Heart left ventricle (tissue), 16 donors: ENCODE measurements at places on chromosomes 6 and 20. TPM values are rescaled to one million over a fixed set of nuclear protein-coding genes. Genes with fewer than 3 reads are reported as not detected.

- no peak overlapping the region for H3K4me3 ChIP-seq
- DNase-seq = peak; percentile 52
- no peaks in the 10 kb centered on the region for H3K36me3 ChIP-seq
- no peaks in the 10 kb centered on the region for H3K27me3 ChIP-seq
Measured at GRCh38 chr6:168088161-168089053, 9.4 kb upstream of the FRMD1 start.

DNA sequence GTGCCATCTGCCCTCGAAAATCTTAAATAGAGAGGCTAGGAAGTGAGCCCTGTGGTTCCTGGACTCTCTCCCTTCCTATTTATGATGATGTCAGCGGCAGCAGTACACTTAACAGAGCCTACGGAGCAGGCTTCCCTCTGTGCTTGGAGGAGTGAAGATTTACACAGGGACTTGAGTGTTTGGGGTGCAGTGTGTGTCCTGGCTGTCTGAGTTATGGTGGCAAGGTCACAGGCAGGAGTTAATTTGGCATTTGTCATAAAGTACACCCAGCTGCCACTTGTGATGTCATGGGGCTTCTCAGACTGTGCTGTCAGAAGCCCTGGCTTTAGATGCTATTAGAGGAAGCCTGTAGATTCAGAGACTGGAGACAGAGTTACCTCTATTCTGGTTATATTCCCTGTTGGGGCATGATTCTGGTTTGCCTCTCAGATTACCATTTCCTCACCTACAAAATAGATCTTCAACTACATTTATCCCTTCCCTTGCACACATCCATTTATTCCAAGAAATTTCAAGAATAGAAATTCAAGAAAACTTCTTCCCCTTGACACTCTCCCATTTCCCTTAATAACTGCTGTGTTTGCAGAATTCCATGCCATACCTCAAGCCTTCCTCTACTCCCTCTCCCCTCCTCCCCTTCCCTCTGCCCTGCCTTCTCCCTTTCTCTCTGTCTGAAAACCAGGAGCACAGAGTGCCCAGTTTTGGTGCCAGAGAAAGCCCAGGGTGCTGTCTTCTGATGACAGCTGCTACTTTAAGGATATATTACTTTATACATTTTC lies 72.1 kb downstream of the SLC24A3 start:
- H3K4me3 ChIP-seq = no peak overlapping the region
- H3K27me3 ChIP-seq = no peaks in the 10 kb centered on the region
- no peak for DNase-seq
- no peak overlapping the region for H3K27ac ChIP-seq
- no peaks in the 10 kb centered on the region for H3K4me1 ChIP-seq
- H3K36me3 ChIP-seq = no peaks in the 10 kb centered on the region

DNA sequence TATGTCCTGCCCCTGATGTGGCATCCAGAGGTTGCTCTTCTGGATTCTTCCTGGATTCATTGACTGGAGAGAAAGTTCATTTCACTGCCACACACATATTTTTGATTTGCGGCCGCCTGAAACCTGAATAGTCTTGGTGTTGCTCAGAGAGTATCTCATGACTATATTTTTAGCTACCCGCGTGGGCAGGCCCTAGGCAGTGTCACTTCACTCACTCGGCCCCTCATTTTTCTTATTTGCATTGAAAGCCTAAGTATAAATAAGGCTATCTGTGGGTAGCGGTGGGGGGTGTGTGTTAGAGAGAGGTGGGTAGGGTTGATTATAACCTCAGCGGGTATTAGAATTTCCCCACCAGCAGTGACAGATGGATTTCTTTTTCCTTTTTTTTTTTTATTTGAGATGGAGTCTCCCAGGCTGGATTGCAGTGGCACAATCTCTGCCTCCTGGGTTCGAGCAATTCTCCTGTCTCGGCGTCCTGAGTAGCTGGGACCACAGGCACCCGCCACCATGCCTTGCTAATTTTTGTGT lies 113.5 kb downstream of the JARID2 start:
- H3K4me1 ChIP-seq = no peaks in the 10 kb centered on the region
- DNase-seq = no peak
- H3K4me3 ChIP-seq = no peak overlapping the region
- H3K27me3 ChIP-seq = no peaks in the 10 kb centered on the region
- no peaks in the 10 kb centered on the region for H3K36me3 ChIP-seq

DNA sequence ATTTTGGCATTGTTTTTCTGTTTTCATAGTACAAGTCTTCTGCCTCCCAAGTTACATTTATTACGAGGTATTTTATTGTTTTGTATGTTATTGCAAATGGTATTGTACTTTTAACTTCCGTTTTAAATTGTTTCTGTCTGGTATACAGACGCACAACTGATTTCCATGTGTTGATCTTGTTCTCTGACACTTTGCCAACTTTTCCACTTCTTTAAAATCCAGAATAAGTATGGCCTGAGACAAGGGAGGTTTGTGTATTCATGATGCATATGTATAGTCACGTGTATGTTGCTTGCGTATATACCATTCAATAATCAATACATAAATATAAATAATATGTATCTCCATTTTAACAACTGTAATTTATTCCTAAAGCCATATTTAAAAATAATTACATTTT lies 41.2 kb downstream of the THBS2 start:
- H3K27ac ChIP-seq = peak overlapping the region; percentile 79
- H3K4me3 ChIP-seq = peak overlapping the region; percentile 41
- peaks cover 15% of the 10 kb centered on the region for H3K36me3 ChIP-seq
- no peaks in the 10 kb centered on the region for H3K27me3 ChIP-seq
- H3K4me1 ChIP-seq = peaks cover 3% of the 10 kb centered on the region

Gene TFB1M
- total RNA-seq = 22.8 TPM

Gene TRIM40
- total RNA-seq = not detected

DNA sequence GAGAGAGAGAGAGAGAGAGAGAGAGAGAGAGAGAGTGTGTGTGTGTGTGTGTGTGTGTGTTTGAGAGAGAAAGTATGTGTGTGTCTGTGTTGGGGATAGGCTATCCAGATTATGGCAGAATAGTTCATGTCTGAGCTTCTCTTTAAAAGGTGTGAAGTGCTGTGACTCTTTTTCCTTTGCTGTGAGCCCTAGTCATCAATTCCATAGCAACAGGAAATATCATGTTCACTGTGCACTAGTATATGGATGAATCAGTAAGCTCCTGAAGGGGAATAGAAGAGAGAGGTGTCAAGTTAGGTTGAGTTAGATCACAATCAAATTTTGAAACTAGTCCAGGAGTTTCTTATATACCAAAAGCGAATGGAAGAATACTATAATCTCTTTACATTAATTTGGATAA lies 318.7 kb downstream of the RFPL4B start:
- H3K4me3 ChIP-seq = no peak overlapping the region
- no peaks in the 10 kb centered on the region for H3K36me3 ChIP-seq
- H3K4me1 ChIP-seq = no peaks in the 10 kb centered on the region
- no peak for DNase-seq
- no peaks in the 10 kb centered on the region for H3K27me3 ChIP-seq

GRCh38 chr6:45027126-45027525 lies 301.0 kb upstream of the RUNX2 start:
- no peak for DNase-seq
- H3K27me3 ChIP-seq = no peaks in the 10 kb centered on the region
- no peak overlapping the region for H3K27ac ChIP-seq
- no peak overlapping the region for H3K4me3 ChIP-seq
- no peaks in the 10 kb centered on the region for H3K4me1 ChIP-seq
- no peaks in the 10 kb centered on the region for H3K36me3 ChIP-seq

DNA sequence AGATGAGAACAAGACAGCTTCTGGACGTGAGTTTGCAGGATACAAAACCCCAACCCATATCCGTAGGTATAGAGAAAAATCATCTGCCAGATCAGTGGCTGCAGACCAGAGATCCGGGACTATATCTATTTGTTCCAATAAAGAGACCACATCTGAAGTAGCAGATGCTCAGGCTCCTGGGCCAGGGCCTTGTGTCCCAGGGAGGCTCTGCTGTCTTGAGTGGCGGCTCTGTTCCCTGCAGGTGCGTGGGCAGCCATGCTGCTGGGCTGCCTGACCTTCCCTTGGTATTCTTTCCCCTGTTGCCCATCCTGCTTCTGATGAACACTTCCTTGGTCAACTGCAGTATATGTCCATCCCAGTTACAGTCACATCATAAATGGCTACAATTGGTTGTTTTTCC lies 34.9 kb downstream of the ERMARD start:
- H3K27me3 ChIP-seq = no peaks in the 10 kb centered on the region
- no peak overlapping the region for H3K4me3 ChIP-seq
- H3K36me3 ChIP-seq = peaks cover 2% of the 10 kb centered on the region
- H3K27ac ChIP-seq = no peak overlapping the region

- no peaks in the 10 kb centered on the region for H3K4me1 ChIP-seq
- no peak for DNase-seq
- no peaks in the 10 kb centered on the region for H3K36me3 ChIP-seq
- no peak overlapping the region for H3K27ac ChIP-seq
- H3K27me3 ChIP-seq = no peaks in the 10 kb centered on the region
Measured at GRCh38 chr6:37024656-37025337, 19.3 kb downstream of the FGD2 start.

GRCh38 chr6:103875221-103875620 lies 984.5 kb downstream of the HACE1 start:
- DNase-seq = no peak
- H3K27ac ChIP-seq = no peak overlapping the region
- H3K36me3 ChIP-seq = no peaks in the 10 kb centered on the region

Gene OR10C1
- total RNA-seq = not detected

Gene BPIFB4
- total RNA-seq = not detected

GRCh38 chr20:18694071-18694470 lies 106.2 kb downstream of the DTD1 start:
- H3K36me3 ChIP-seq = no peaks in the 10 kb centered on the region
- H3K27me3 ChIP-seq = no peaks in the 10 kb centered on the region
- no peak for DNase-seq
- H3K4me3 ChIP-seq = no peak overlapping the region
- no peak overlapping the region for H3K27ac ChIP-seq

- no peaks in the 10 kb centered on the region for H3K36me3 ChIP-seq
- peak; percentile 62 for DNase-seq
- peaks cover 22% of the 10 kb centered on the region for H3K4me1 ChIP-seq
- H3K27me3 ChIP-seq = no peaks in the 10 kb centered on the region
- H3K4me3 ChIP-seq = peak overlapping the region; percentile 63
- no peak overlapping the region for H3K27ac ChIP-seq
Measured at GRCh38 chr6:157235600-157236039, 87.7 kb downstream of the TMEM242 start.

DNA sequence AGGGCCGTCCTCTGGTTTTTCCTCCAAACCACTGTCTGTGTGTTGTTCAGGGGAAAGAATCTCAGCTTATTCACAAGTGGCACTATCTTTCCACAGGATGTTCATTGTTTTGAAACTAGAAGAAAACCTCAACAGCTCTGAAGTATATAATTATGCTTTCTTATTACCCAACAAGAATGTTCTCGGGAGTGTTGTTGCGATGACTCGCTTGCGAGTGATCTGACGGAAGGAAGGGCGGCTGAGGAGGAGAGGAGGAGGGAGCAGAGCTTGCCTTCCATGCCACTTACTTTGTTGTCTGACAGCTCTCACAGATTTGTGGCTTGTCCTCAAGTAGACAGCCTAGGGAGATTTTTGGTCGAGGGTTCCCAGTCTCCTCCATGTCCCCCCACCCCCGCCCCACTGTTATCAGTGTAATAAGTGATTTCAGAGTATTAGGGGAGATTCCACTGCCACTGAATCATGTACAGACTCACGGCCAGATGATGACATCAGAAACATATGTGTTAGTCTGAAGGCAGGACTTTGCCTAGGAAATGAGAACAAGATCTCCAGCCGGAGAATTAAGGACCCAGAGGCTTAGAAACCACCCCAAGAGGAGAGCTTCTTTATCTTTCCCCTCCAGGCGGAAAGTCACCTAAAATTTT lies 80.7 kb upstream of the CCN6 start:
- H3K27ac ChIP-seq = peak overlapping the region; percentile 47
- no peaks in the 10 kb centered on the region for H3K27me3 ChIP-seq
- no peaks in the 10 kb centered on the region for H3K4me1 ChIP-seq
- no peak for DNase-seq
- no peak overlapping the region for H3K4me3 ChIP-seq

DNA sequence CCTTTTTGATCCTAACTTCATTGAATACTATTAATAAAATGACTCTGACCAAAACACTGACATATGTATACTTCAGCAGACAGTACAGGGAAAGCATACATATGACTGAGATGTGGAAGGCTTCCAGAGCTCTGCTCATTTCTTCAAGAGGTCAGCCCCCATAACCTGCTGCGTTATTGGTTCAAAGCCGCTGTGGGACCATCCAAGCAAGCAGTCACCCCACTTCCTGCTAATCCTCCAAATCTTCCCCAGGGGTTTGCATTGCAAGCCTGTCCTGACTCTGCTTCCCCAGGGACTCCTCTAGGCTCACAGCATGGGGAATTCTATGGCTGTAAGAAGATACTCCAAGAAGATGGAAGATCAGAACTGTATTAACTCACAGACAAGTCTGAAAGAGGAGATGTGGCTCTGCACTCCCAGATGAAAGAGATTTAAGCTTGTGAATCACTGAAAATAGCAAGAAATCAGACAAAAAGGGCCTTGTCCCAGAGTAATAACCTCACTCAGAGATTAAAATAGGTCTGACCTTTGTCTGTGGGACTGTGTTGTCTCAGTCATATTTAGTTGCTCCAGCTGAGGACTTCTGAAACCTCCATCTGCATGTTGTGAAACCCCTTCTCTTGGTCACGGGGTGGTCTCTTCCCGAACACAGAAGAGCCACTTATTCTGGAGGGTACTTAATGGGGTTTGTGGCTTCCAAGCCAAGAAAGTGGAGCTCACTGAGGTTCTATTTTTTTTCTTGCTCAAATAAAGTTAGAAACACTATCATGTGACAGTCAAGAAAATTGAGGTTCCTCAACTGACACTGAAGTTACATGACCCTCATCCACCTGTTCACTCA lies 101.5 kb upstream of the MARCKS start:
- no peak overlapping the region for H3K4me3 ChIP-seq
- H3K27ac ChIP-seq = no peak overlapping the region
- DNase-seq = no peak
- H3K36me3 ChIP-seq = no peaks in the 10 kb centered on the region
- no peaks in the 10 kb centered on the region for H3K27me3 ChIP-seq
- H3K4me1 ChIP-seq = peaks cover 2% of the 10 kb centered on the region

Gene C6orf15
- not detected for total RNA-seq

Gene PSORS1C2
- not detected for total RNA-seq

DNA sequence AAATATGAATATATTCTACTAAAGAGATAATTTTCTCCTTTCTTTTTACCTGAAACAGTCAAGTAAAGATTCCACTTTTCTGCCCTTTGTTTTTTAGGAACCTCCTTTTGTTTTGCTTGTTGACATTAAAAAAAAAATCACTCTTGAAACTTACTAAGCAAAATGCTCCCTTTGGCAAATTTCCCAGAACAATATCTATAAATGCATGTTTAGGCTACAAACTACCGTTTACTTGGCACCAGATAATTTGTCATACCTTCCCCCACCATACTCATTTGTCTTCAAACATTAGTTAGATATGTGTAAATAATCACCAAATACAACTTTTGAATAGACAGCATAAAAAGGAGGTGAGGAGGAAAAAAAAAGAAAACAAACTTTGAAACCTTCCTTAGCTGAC lies 604.7 kb downstream of the RFPL4B start:
- no peak overlapping the region for H3K4me3 ChIP-seq
- H3K4me1 ChIP-seq = peaks cover 1% of the 10 kb centered on the region
- H3K27me3 ChIP-seq = no peaks in the 10 kb centered on the region
- H3K36me3 ChIP-seq = no peaks in the 10 kb centered on the region
